Activated CD8-positive, alpha-beta T cell treated with anti-CD3 and anti-CD28 coated beads for 36 hours (primary cell): ENCODE measurements at places on chromosomes 7 and 10.
A peak's percentile ranks its signal among the peaks of the same experiment; 100 is the strongest.

GRCh38 chr7:99092064-99092720 is 51.7 kb downstream of the SMURF1 start:
- DNase-seq, result no peak

DNA sequence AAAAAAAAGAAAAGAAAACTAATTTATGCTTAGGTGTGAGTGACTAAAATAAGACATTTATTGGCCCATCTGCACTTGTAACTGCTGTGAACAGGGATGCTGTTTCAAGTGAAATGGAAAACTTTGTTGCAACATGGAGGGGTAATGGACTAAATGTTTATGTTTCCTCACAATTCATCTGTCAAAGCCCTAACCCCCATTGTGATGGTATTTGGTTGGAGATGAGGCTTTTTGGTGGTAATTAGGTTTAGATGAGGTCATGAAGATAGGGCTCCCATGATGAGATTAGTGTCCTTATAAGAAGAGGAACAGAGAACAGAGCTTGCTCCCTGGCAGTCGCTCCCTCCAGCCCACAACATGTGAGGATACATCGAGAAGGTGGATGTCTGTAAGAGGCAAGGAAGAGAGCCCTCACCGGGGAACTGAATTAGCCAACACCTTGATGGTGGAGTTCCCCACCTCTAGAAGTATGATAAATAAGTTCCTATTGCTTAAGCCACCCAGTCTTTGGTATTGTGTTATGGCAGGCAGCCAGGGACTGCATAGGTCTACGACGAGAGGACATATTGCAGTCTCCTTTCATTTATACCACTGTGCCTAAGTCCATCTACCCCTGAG is 28.6 kb upstream of the VCL start:
- no peak for DNase-seq

- DNase-seq, result no peak
These were observed 418.9 kb downstream of the DNAJB6 start for GRCh38 chr7:157755741-157756140.

- no peak for DNase-seq
These were observed 28.8 kb upstream of the SNX13 start for GRCh38 chr7:17968791-17969715.

DNA sequence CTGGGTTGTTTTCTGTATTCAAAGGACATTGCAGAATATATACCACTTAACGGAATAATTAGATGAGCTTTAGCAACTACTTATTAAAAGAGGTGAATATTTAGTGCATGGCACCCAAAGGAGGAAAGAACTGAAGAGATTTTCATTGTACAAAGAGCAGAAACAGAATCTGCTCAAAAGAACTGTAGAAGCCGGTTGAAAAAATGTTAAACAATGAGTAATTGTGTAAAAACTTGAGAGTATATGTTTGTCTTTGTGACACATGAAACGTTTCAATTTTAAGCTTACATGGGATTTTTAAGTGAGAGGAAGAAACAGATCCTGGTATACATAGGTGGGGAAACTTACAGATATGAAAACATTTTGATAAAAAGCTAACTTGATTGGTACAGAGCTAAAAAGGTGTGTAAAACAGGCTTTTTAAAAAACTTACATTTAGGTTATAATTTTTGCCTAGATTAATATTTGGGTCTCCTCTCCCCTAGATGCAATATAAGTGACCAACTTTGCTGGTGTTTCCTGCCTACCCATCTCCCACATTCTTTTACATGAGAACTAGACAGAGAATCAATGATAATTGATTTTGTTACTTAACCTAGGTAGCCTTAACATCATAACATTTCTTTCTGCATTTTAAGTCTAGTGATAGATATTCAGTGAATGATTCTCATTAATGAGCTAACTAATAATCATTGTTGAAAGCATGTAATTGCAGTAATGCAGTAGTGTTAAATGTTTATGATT is 6.8 kb downstream of the ARL5B start:
- DNase-seq, result no peak

GRCh38 chr7:135341049-135341448 is 107.4 kb downstream of the STRA8 start:
- no peak for DNase-seq

- DNase-seq, result peak; percentile 15
These were observed 1.3 kb downstream of the TBC1D12 start for GRCh38 chr10:94403380-94404213.

- DNase-seq, result peak; percentile 14
These were observed 103.0 kb downstream of the CTBP2 start for GRCh38 chr10:125057158-125058001.

GRCh38 chr7:33888166-33888565 is 17.2 kb upstream of the BMPER start:
- DNase-seq, result no peak

- no peak for DNase-seq
These were observed 827.6 kb upstream of the AUTS2 start for GRCh38 chr7:68770649-68771048.

- no peak for DNase-seq
These were observed 117.7 kb upstream of the PTPRZ1 start for GRCh38 chr7:121755286-121755685.

DNA sequence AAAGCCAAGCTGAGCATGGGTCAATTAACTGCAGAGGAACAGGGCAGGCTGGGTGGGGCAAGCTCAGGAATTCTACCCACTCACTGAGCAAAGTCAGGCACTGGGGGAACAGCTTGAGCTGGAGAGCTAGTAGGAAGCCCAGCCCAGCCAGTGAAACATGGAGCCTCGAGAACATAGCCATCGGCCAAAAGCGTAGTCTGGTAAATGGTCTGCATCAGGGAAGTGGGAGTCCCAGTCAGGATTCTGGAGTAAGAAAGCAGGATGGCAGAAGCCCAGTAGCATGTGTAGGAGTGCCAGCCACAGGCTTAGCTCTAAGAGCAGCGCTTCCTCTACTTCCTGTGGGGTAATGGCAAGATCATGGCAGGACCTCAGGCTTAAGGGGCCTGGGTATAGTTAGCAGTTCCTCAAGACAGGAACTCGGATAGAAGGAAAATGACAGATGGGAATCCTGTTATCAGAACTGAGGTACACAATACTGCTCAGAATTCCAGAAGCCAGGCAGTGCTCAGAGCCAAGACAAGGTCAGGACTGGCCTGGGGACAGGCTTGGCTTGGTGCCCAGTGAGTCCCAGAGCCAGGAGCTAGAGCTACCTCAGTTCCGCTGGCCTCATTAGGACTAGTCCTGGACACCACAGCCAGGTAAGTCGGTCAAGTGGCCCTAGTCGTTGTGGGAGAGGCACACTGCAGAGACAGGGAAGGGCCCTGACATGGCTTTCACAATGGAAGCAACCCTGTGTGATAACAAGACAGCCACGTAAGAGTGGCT is 65.4 kb upstream of the MXI1 start:
- DNase-seq, result no peak

- DNase-seq, result peak; percentile 16
These were observed 39.5 kb downstream of the RSU1 start for GRCh38 chr10:16777473-16778370.

GRCh38 chr7:128032605-128033235 is 1.5 kb upstream of the LRRC4 start:
- DNase-seq, result peak; percentile 47

GRCh38 chr10:132335189-132336063 is 3.4 kb downstream of the LRRC27 start:
- no peak for DNase-seq

GRCh38 chr7:50738932-50739331 is 43.8 kb downstream of the GRB10 start:
- no peak for DNase-seq

- no peak for DNase-seq
These were observed 183.7 kb upstream of the CDK1 start for GRCh38 chr10:60594476-60595051.

DNA sequence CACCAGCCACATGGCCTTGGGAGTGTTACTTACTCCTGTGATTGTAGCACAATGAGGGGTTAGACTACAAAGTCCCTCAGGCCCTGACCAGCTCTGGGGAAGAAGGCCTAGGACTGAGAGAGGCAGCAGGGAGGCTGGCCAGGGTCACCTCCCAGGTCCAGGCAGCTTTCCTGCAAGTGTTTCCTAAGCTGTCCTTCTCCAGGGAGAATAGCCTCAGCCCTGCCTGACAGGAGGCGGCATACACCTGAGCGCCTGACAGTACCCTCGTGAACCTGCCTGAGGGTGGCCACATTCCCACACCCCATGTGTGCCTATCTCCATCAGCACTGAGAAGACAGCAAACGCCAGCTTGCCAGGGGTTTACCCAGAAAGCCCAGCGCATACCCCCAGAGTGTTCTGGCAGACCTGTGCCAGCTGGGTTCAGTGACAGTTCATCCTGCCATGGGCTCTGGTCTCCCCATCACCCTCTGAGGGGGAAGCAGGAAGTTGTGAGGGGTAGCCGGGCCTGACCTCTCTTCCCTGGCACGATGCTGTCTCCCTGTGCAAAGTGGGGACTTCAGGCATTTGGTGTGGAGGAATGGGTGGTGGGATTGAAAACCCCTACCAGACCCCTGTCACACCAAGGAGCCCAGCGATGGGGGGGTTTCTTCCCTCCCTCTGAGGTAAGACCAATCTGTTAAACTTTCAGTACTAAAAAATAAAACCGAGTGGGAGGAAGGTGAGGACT is 56.3 kb upstream of the CAMK2B start:
- no peak for DNase-seq

GRCh38 chr10:84908491-84908890 is 580.1 kb downstream of the CCSER2 start:
- DNase-seq, result no peak
